ENCODE measurements at places on chromosomes 7 and 10. TPM values are rescaled to one million over a fixed set of nuclear protein-coding genes. Genes with fewer than 3 reads are reported as not detected.

The AEBP1 gene
- 5.4 TPM for total RNA-seq

The VPS37D gene
- 0.63 TPM for total RNA-seq

The HSPA12A gene
- under 0.01 TPM for total RNA-seq

The CDC14C gene
- 0.21 TPM for total RNA-seq

The SLC26A3 gene
- total RNA-seq: not detected

The ANKRD61 gene
- not detected for total RNA-seq

The GPR37 gene
- total RNA-seq: 0.10 TPM

The ATRNL1 gene
- 0.21 TPM for total RNA-seq

The CC2D2B gene
- 1.2 TPM for total RNA-seq

The ENTPD1 gene
- total RNA-seq: 30.1 TPM

The FFAR4 gene
- under 0.01 TPM for total RNA-seq

The GSTO2 gene
- total RNA-seq: 0.84 TPM

The TMEM72 gene
- not detected for total RNA-seq

The WDR37 gene
- 26.6 TPM for total RNA-seq

The OR2A25 gene
- not detected for total RNA-seq

The GNAT3 gene
- not detected for total RNA-seq

The AGMO gene
- total RNA-seq: not detected

The HOGA1 gene
- not detected for total RNA-seq

The CREB5 gene
- 17.8 TPM for total RNA-seq
